Activated B cell treated with CpG ODN at 0.5 μM for 24 hours (primary cell): ENCODE measurements at places on chromosomes 16 and 17. TPM values are rescaled to one million over a fixed set of nuclear protein-coding genes. Genes with fewer than 3 reads are reported as not detected.

The XAF1 gene
- 50.4 and 62.5 TPM in 2 replicates for total RNA-seq

The SLC35B1 gene
- 51.8 and 53.8 TPM in 2 replicates for total RNA-seq

The PER1 gene
- 40.7 and 45.0 TPM in 2 replicates for total RNA-seq

DNA sequence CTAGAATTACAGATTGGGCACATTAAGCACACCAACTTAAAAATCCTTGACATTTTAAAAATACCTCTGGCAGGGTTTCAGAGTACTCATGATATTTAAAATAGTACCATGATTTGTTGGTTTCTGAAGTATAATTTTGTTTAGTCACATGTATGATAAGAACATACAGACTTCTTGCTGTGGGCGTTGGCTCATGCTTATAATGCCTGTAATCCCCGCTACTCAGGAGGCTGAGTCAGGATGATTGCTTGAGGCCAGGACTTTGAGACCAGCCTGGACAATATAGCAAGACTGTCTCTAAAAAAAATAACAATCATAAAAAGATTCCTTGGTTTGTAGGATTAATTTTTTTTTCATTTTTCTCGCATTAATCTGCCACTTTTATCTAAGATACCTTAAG is 78.5 kb downstream of the NOS2 start:
- DNase-seq, result no peak

- DNase-seq, result no peak
Measured at GRCh38 chr16:85523602-85524364, 89.3 kb upstream of the GSE1 start.

DNA sequence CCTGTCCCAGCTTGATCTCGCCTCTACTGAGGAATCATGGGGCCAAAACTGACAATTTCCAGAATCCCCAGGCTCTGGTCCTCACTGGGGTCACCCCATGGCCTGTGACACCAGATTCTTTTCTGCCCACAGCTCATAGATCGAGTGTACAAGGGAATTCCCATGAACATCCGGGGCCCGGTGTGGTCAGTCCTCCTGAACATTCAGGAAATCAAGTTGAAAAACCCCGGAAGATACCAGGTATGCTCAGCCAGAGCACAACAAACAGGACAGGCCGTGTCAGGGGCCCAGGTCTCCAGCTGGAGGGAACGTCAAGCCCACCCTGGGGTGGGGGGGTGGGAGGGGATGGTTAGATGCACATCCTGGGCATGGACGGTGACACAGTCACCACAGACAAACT is 17.5 kb downstream of the USP6 start:
- no peak for DNase-seq
